Activated CD8-positive, alpha-beta T cell treated with anti-CD3 and anti-CD28 coated beads for 36 hours (primary cell): ENCODE measurements at places on chromosomes 7 and 10.

DNA sequence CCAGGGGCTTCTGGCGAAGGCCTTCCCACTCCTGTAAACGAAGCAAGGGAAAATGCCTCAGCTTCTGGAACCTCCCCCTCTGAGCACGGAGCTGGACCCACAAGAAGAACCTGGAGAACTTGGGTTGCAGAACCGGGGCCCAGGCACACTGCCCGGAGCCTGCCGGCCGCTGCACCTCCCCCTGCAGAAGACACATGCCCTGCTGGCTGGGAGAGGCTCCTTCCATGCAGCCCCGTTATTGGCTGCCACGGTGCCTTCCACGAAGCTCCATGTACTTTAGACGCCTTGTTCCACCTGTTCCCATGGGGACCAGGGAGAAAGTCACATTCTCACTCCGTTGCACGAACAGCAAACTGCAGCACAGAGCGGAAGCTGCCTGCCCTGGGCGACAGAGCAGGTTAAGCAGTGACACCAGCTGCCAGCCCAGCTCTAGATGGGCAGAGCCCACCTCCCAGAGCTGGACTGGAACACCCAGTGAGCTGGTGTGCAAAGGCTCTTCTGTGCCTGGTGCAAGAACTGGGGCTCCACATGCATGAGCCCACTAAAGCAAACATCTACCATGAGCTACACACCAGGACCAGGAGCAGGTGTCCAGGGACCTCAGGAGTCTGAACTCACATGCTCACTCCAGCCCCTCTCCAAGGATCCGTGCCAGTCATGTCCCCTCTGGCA, 70.1 kb downstream of the TNS3 start:
- H3K4me3 ChIP-seq, result no peak overlapping the region
- no peak overlapping the region for H3K27ac ChIP-seq
- no peak for DNase-seq
- no peaks in the 10 kb centered on the region for H3K27me3 ChIP-seq

DNA sequence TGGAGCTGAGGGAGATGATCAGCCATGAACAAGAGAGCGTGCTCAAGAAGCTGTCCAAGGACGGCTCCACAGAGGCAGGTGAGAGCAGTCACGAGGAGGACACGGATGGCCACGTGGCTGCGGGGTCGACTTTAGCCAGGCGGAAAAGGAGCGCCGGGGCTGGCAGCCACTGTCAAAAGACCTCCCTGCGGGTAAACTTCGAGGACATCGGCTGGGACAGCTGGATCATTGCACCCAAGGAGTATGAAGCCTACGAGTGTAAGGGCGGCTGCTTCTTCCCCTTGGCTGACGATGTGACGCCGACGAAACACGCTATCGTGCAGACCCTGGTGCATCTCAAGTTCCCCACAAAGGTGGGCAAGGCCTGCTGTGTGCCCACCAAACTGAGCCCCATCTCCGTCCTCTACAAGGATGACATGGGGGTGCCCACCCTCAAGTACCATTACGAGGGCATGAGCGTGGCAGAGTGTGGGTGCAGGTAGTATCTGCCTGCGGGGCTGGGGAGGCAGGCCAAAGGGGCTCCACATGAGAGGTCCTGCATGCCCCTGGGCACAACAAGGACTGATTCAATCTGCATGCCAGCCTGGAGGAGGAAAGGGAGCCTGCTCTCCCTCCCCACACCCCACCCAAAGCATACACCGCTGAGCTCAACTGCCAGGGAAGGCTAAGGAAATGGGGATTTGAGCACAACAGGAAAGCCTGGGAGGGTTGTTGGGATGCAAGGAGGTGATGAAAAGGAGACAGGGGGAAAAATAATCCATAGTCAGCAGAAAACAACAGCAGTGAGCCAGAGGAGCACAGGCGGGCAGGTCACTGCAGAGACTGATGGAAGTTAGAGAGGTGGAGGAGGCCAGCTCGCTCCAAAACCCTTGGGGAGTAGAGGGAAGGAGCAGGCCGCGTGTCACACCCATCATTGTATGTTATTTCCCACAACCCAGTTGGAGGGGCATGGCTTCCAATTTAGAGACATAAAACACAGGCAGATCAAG, 3.3 kb downstream of the GDF2 start:
- no peaks in the 10 kb centered on the region for H3K27me3 ChIP-seq
- no peaks in the 10 kb centered on the region for H3K36me3 ChIP-seq

- no peak overlapping the region for H3K27ac ChIP-seq
- no peaks in the 10 kb centered on the region for H3K36me3 ChIP-seq
- no peak for DNase-seq
Observed at GRCh38 chr10:19623321-19623720, 192.9 kb upstream of the PLXDC2 start.

GRCh38 chr10:112650588-112651030, 203.6 kb downstream of the VTI1A start:
- H3K4me1 ChIP-seq, result no peaks in the 10 kb centered on the region
- H3K36me3 ChIP-seq, result peaks cover 3% of the 10 kb centered on the region

GRCh38 chr10:14478201-14478600, 147.5 kb upstream of the FRMD4A start:
- no peak for DNase-seq
- no peak overlapping the region for H3K4me3 ChIP-seq
- H3K27ac ChIP-seq, result no peak overlapping the region
- H3K27me3 ChIP-seq, result peaks cover 5% of the 10 kb centered on the region
- H3K36me3 ChIP-seq, result no peaks in the 10 kb centered on the region

DNA sequence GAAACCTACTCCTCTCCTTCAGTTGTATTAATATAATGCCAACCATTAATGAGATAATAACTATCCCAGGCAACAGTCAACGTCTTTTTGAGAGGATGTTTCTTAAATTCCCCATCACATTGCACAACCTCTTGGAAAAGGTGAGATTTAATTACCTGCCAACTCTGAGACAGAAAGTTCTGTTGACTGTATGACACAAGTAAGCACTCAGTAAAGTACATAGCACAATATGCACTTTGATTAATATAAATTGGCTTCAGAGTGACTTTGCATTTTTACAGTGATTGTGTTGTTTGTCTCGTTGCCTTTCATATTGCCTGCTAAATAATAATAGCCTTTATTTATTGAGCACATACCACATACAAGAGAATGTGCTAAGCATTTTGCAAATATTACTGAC, 46.7 kb downstream of the CAV1 start:
- H3K4me3 ChIP-seq, result no peak overlapping the region
- H3K36me3 ChIP-seq, result no peaks in the 10 kb centered on the region
- peaks cover 4% of the 10 kb centered on the region for H3K4me1 ChIP-seq
- DNase-seq, result no peak
- H3K27me3 ChIP-seq, result peaks cover 20% of the 10 kb centered on the region
- no peak overlapping the region for H3K27ac ChIP-seq

DNA sequence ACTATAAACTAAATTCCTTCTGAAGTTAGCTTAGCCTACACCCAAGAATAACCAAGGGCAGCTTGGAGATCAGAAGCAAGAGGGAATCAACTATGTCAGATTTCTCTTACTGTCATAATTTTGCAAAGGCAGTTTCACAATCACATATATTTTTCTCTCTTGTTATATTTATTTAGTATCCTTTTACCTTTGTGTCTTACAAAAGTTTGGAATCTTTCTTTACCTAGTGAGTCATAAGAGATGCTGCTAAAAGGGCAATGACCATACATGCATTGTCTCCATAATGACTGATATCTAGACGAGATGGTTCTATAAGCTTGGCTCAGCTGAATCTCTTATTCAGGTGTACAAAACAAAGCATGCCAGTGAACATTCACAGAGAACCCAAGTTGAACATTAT, 61.1 kb downstream of the PPP1R17 start:
- H3K36me3 ChIP-seq, result no peaks in the 10 kb centered on the region
- H3K4me1 ChIP-seq, result no peaks in the 10 kb centered on the region
- H3K4me3 ChIP-seq, result no peak overlapping the region
- no peak overlapping the region for H3K27ac ChIP-seq
- peaks cover 3% of the 10 kb centered on the region for H3K27me3 ChIP-seq

DNA sequence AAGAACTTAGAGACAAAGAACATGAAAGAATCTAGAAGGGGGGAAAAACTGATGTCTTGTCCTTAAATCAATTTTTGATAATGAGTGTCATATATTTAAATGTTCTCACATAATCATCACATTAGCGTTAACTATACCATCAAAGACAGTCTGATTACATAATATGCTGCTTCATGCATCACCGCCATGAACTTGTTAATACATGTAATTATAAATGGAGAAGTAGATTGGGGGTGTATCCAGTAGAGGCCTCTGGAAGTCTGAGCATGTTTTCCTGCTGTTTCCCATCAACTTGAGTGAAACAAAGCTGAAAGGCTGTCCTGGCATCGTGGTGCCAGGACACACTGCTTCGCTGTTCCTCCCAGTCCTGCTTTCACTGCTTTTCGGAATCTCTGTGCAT, 48.2 kb downstream of the PRLHR start:
- no peaks in the 10 kb centered on the region for H3K36me3 ChIP-seq
- DNase-seq, result no peak
- H3K4me3 ChIP-seq, result no peak overlapping the region
- H3K4me1 ChIP-seq, result no peaks in the 10 kb centered on the region
- no peak overlapping the region for H3K27ac ChIP-seq

- H3K4me3 ChIP-seq, result peak overlapping the region; percentile 66
- H3K27me3 ChIP-seq, result peaks cover 32% of the 10 kb centered on the region
- peak overlapping the region; percentile 9 for H3K27ac ChIP-seq
- no peak for DNase-seq
- peaks cover 12% of the 10 kb centered on the region for H3K4me1 ChIP-seq
Observed at GRCh38 chr10:77927402-77928246, 1.1 kb upstream of the DLG5 start.

- H3K27me3 ChIP-seq, result no peaks in the 10 kb centered on the region
- no peak overlapping the region for H3K4me3 ChIP-seq
- H3K4me1 ChIP-seq, result peaks cover 26% of the 10 kb centered on the region
- no peak overlapping the region for H3K27ac ChIP-seq
- DNase-seq, result no peak
Observed at GRCh38 chr10:350981-351501, 215.8 kb downstream of the ZMYND11 start.

- no peak for DNase-seq
- H3K36me3 ChIP-seq, result peaks cover 45% of the 10 kb centered on the region
- H3K4me3 ChIP-seq, result no peak overlapping the region
- H3K4me1 ChIP-seq, result peaks cover 14% of the 10 kb centered on the region
- H3K27me3 ChIP-seq, result no peaks in the 10 kb centered on the region
- H3K27ac ChIP-seq, result peak overlapping the region; percentile 51
Observed at GRCh38 chr10:6115824-6116350, 27.1 kb downstream of the RBM17 start.

- H3K27me3 ChIP-seq, result peaks cover 11% of the 10 kb centered on the region
- no peak overlapping the region for H3K27ac ChIP-seq
- no peaks in the 10 kb centered on the region for H3K36me3 ChIP-seq
- DNase-seq, result no peak
- peaks cover 18% of the 10 kb centered on the region for H3K4me1 ChIP-seq
Observed at GRCh38 chr10:43352951-43353350, 18.5 kb upstream of the FXYD4 start.

GRCh38 chr10:34295142-34295548, 520.0 kb downstream of the PARD3 start:
- H3K4me1 ChIP-seq, result no peaks in the 10 kb centered on the region
- DNase-seq, result no peak
- peaks cover 6% of the 10 kb centered on the region for H3K27me3 ChIP-seq
- no peak overlapping the region for H3K27ac ChIP-seq
- no peak overlapping the region for H3K4me3 ChIP-seq

DNA sequence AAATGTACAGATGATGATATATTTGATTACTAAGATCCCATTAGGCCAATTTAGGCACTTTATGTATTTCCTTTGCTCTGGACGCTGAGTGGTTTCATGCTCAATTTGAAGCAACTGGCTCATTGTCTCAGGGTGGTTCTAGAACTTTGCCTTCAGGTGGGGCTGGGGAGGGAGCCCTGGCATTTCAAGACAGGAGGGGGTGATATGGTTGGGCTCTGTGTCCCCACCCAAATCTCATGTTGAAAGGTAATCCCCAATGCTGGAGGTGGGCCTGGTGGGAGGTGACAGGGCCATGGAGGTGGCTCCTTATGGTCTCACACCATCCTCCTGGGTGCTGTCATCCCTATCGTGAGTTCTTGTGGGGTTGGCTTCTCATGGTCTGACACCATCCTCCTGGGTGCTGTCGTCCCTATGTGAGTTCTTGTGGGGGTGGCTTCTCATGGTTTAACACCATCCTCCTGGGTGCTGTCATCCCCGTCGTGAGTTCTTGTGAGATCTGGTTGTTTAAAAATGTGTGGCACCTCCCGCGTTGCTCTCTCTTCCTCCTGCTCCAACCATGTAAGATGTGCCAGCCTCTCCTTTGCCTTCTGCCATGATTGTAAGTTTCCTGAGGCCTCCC, 151.5 kb upstream of the KLF6 start:
- DNase-seq, result no peak
- peaks cover 9% of the 10 kb centered on the region for H3K36me3 ChIP-seq
- no peak overlapping the region for H3K4me3 ChIP-seq
- H3K27me3 ChIP-seq, result no peaks in the 10 kb centered on the region
- peaks cover 53% of the 10 kb centered on the region for H3K4me1 ChIP-seq

GRCh38 chr7:37598824-37599223, 84.7 kb upstream of the GPR141 start:
- no peak overlapping the region for H3K27ac ChIP-seq
- H3K4me1 ChIP-seq, result no peaks in the 10 kb centered on the region
- no peaks in the 10 kb centered on the region for H3K36me3 ChIP-seq

DNA sequence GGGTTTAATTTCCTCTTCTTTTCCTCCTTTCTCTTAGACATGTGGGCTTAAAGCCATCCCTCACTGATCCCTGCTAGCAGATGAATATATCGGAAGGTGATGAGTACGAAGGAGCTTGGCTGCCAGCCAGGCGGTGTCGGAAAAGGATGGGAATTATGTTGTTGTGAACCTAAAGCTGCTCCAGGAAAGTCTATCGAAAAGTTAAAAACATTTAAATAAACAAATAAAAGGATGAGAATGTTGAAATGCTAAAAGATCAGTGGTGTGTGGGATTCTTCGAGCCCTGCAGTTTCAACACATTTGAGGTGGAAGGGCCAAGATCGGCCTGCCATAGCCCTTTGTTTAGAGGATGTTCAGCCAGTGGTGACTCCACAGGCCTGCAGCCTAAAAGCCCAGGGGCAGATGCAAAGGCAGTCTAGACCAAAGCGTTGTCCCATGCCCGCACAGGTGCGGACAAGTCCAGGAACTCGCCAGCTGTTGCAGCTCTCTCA, 107.9 kb downstream of the JCAD start:
- no peaks in the 10 kb centered on the region for H3K27me3 ChIP-seq
- H3K36me3 ChIP-seq, result no peaks in the 10 kb centered on the region
- H3K4me1 ChIP-seq, result no peaks in the 10 kb centered on the region
- no peak overlapping the region for H3K4me3 ChIP-seq
- no peak overlapping the region for H3K27ac ChIP-seq
